ENCODE measurements at places on chromosomes 1 and 21. TPM values are rescaled to one million over a fixed set of nuclear protein-coding genes. Genes with fewer than 3 reads are reported as not detected.

GRCh38 chr1:37845786-37846185, 13.6 kb downstream of the MTF1 start:
- no peaks in the 10 kb centered on the region for H3K27me3 ChIP-seq
- no peak overlapping the region for H3K4me3 ChIP-seq
- peaks cover 50% of the 10 kb centered on the region for H3K36me3 ChIP-seq
- H3K4me1 ChIP-seq = no peaks in the 10 kb centered on the region
- H3K27ac ChIP-seq = no peak overlapping the region

DNA sequence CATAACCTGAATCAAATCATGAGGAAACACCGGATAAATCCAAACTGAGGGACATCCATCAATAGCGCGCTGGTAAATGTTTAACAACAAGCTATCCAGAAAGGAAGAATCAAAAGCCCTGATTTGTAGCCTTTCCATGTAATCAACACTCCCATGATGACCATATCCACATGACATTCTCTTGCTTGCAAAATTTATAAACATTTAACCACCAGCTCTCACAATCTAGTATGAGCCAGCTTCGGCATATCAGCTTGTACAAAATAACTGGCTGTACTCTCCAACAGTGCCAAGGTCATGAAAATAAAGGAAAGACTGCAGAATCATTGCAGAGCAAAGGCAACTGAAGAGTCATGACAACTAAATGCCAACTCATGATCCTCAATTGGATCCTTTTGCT, 15.7 kb downstream of the HSD11B1 start:
- peaks cover 6% of the 10 kb centered on the region for H3K4me1 ChIP-seq
- no peaks in the 10 kb centered on the region for H3K27me3 ChIP-seq
- DNase-seq = no peak
- no peak overlapping the region for H3K4me3 ChIP-seq
- no peaks in the 10 kb centered on the region for H3K36me3 ChIP-seq

The GUCA2B gene
- not detected for total RNA-seq

The KLF17 gene
- total RNA-seq = not detected

DNA sequence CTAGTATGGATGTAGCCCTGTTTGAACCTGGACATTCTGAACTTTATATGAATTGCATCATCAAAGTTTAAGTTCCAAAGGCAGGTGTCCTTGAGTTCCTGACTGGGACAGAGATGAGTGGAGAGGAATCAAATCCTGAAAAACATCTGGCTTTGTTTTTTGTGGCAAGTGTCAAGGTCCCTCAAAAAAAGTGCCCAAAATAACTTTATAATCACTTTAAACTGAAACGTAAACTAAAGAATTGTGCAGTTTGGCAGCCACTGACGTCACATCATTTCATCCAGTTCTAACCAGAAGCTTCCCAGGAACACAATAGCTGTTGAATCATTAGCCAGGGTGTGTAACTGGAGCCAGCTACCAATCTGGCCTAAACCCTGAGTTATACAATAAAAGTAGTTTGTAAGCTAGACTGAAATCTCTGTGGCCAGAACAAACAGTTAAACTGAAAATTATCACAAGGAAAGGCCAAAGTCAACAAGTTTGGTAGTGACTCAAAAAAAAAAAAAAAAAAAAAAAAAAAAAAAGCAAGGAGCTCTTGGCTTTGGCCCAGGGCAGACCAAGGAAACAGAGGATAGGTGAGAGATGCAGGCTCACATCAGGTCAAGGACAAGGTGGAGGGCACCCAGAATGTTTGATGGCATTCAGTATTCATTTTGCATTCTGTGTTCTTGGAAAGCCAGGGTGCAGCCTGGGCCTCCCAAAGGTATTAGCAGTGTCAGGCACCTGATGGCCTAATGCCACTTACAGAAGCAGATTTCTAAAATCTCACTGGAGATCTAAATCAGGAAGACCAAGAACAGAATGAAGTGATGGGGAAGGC, 74.3 kb downstream of the TNFSF18 start:
- no peaks in the 10 kb centered on the region for H3K36me3 ChIP-seq
- no peak overlapping the region for H3K4me3 ChIP-seq
- H3K27ac ChIP-seq = peak overlapping the region; percentile 58
- H3K27me3 ChIP-seq = no peaks in the 10 kb centered on the region
- peaks cover 27% of the 10 kb centered on the region for H3K4me1 ChIP-seq

Measured in SJSA1 (cell line).